Hepatocyte (in vitro differentiated cells): ENCODE measurements at places on chromosomes 2 and 18.
A peak's percentile ranks its signal among the peaks of the same experiment; 100 is the strongest.

- no peaks in the 10 kb centered on the region for H3K36me3 ChIP-seq
- H3K4me1 ChIP-seq = no peaks in the 10 kb centered on the region
- no peak for DNase-seq
- H3K4me3 ChIP-seq = no peak overlapping the region
Observed at GRCh38 chr2:60109744-60110143, 443.7 kb downstream of the BCL11A start.

DNA sequence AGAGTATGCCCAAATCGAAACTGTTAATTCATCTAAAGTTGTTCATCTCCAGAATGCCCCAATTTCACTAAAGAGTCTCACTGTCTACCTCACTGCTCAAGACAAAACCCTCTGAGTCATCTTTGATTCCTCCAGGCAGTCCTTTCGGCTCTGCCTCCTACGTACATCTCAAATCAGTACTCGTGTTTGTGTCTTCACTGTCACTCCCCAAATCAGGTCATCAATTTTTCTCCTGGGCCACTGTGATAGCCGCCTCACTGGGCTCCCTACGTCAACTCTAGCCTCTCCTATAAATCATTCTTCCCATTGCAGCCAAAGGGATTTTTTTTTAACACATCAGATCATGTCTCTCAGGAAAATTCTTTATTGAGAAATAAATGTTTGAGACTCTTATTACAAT lies 42.1 kb upstream of the TTC39C start:
- no peaks in the 10 kb centered on the region for H3K27me3 ChIP-seq
- DNase-seq = no peak
- H3K36me3 ChIP-seq = no peaks in the 10 kb centered on the region

DNA sequence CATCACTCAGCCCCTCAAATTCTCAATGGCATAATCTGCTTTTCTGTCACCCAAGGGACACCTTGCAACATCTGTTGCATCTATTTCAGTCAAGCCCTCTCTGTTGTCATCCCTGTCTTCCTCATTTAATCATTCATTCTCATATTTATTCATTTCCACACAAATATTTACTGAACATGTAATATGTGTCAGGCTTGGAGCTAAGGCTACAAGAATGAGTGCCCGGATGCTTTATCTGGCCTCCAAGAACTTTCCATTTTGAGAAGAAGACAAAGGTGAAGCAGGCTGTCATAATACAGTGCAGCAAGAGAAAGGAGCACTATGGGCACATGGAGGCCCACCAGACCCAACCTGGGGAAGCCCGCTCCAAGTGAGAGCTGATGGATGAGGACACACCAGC lies 15.6 kb downstream of the IL18RAP start:
- H3K4me3 ChIP-seq = no peak overlapping the region
- no peak overlapping the region for H3K27ac ChIP-seq
- H3K27me3 ChIP-seq = no peaks in the 10 kb centered on the region
- H3K36me3 ChIP-seq = no peaks in the 10 kb centered on the region

DNA sequence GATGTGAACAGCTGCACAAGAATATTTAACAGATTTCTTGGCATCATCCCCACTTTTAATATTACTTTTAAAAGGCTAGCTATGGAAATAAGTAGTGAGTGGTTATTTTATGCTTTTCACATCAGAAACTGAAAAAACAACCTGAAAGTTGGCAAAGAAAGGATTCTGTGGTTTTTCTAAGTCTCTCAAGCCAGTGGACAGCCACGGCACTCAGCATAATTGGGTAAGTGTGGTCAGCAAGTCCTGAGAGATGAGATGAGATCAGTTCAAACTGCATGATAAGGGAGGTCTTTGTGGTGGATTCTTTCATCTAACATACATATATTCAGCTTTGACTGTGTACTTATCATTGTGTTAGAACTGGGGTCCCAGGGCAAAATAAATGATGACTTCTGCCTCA lies 105.2 kb downstream of the LYPD6B start:
- no peaks in the 10 kb centered on the region for H3K4me1 ChIP-seq
- no peak overlapping the region for H3K27ac ChIP-seq
- H3K4me3 ChIP-seq = no peak overlapping the region
- no peak for DNase-seq

DNA sequence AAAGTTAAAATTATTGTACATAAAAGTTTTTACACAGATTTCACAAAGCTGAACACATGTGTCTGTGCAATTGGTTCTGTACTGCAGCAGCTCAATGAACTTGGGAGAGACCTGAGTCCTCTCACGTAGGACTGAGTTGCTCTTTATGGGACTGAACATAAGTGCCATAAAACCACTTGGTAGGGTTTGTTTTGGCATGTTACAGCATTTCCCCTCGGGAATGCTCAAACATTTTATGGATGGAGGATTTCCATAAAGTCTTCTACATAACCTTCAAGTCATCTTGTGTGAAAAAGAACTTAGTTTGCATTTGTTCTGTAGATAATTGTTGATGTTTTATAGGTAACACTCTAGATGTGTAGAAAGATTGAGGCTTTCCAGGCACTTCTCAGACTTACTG lies 15.9 kb downstream of the LYPD6 start:
- H3K36me3 ChIP-seq = no peaks in the 10 kb centered on the region
- DNase-seq = no peak
- no peaks in the 10 kb centered on the region for H3K4me1 ChIP-seq
- H3K27me3 ChIP-seq = peaks cover 6% of the 10 kb centered on the region
- H3K27ac ChIP-seq = no peak overlapping the region

GRCh38 chr2:30656079-30656478 lies 151.2 kb downstream of the CAPN13 start:
- DNase-seq = no peak
- H3K36me3 ChIP-seq = no peaks in the 10 kb centered on the region
- no peaks in the 10 kb centered on the region for H3K27me3 ChIP-seq
- H3K4me3 ChIP-seq = no peak overlapping the region
- no peak overlapping the region for H3K27ac ChIP-seq
- no peaks in the 10 kb centered on the region for H3K4me1 ChIP-seq

DNA sequence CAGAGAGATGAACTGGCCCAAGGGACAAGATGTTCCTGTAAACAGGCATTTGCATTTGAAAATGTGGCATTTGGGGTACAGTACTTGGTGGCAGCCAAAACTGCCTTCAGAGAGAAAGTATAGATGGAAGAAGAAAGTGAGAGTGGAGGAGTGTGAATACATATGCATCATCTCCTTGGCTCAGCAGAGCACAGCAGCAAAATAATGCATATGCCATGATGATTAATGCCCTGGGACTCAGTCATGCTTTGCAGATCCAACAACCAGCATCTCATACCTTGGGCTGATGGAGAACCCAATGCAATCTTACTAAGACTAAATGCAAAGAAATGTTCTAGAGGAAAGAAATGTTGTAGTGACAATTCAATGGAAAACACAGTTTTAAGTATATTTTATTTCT lies 29.7 kb upstream of the CYTIP start:
- no peaks in the 10 kb centered on the region for H3K4me1 ChIP-seq
- H3K27me3 ChIP-seq = no peaks in the 10 kb centered on the region
- H3K36me3 ChIP-seq = no peaks in the 10 kb centered on the region
- H3K27ac ChIP-seq = no peak overlapping the region
- no peak overlapping the region for H3K4me3 ChIP-seq
- no peak for DNase-seq

DNA sequence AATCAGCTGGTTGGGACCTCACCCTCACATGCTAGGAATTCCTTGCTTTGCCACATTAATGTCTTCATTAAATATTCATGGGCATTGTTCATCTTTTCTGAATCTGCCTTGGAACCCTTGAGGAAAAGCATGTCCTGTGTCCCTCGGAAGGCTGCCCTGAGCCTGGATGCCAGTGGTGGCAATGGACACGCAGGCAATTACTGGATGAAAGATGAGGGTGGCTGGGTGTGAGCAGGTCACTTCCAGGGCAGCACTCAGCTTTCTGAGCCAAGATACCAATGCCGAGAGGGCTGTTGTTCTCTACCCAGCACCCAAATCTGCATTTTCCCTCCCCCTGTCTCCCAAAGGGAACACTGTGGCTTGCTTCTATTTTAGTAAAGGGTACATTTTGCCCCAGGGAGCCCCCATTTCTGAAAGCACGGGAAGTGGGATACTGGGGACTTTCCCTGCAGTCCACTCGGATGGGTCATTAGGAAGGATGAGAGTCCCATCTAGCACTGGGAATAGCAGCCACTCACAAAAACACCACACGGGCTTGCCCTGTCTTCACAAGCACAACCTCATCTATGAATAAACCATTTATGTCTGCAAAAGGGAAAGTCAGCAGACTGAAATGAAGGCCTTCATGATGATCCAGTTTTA lies 234.8 kb downstream of the SOX11 start:
- H3K27ac ChIP-seq = no peak overlapping the region
- H3K36me3 ChIP-seq = no peaks in the 10 kb centered on the region
- no peak for DNase-seq

DNA sequence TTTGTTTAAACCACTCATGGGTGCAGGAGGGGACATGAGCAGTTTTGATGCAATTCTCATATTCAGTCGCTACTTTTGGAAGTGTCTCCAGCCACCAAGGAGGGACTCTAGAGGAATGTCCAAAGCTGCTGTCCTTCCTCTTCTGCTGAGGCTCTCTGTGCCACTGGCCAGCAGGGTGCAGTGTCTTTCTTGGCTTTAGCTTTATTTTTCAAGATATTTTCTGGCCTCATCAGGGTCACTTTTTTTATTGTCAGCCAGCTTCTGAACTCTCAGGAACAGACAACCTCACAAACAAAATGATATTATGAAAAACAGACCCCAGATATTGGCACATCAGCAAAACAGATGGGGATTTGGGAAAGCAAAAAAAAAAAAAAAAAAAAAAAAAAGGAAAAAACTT lies 289.3 kb upstream of the ZSWIM2 start:
- no peaks in the 10 kb centered on the region for H3K36me3 ChIP-seq
- no peak overlapping the region for H3K4me3 ChIP-seq
- DNase-seq = peak; percentile 59
- no peaks in the 10 kb centered on the region for H3K4me1 ChIP-seq
- H3K27me3 ChIP-seq = no peaks in the 10 kb centered on the region
- H3K27ac ChIP-seq = no peak overlapping the region

DNA sequence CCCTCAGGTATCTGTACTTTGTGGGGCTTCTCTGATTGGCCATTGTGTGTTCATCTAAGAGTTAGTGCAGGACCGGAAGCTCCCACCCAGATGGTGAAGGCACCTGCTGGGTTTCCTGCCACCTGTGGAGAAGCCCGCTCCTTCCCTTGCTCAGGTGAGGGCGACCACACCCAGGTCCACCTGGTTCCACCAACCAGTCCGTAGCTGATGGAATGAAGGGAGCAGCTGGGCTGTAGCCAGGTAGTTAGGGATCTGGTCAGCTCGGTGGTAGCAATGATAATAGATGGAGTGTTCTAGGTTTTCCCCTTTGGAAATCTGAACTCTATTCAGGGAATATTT lies 16.0 kb downstream of the SH3BP4 start:
- H3K36me3 ChIP-seq = no peaks in the 10 kb centered on the region
- H3K27me3 ChIP-seq = no peaks in the 10 kb centered on the region
- no peak overlapping the region for H3K4me3 ChIP-seq
- no peak overlapping the region for H3K27ac ChIP-seq

DNA sequence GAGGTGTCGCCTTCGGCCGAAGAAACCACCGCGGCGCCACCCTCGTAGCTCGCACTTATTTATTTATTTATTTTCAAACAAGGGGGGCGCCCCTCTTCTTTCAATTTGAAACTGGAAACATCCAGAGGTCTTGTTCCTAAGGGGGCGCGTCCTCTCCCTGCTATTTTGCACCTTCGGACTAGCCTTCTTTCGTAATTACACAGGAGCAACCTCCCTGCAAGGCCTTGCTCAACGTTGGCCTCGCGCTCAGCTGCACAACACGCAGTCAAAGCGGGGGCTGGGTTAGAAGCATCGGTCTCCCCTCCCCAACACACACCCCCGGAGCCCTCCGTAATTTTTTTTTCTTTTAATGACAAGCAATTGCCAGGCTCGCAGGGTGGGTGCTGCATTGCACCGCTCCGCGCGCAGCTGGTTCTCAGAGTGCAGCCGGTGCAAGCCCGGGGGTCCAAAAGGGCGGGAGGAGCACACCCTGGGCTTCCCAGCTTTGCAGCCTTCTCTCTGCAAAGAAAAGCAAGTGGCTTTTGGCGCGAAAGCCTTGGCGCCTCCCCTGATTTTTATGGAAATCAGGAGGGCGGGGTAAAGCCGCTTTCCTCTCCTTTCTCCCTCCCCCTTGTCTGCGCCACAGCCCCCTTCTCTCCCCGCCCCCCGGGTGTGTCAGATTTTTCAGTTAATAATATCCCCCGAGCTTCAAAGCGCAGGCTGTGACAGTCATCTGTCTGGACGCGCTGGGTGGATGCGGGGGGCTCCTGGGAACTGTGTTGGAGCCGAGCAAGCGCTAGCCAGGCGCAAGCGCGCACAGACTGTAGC lies at the start of gene MYCN:
Gene MYCN (plus strand): TSS at position 697 of the 807 bp plus-strand sequence. CDS start 1,515 bp downstream, outside the sequence.
- peak within 1 kb of the TSS; percentile 23 for H3K27ac ChIP-seq
- peak within 1 kb of the TSS; percentile 56 for H3K4me3 ChIP-seq
- H3K27me3 ChIP-seq = no peaks in the 10 kb centered on the region
- peaks cover 6% of the 10 kb centered on the region for H3K4me1 ChIP-seq
- no peaks in the 10 kb centered on the region for H3K36me3 ChIP-seq
- DNase-seq = peak; percentile 89

GRCh38 chr2:157935378-157935906 lies 59.3 kb upstream of the ACVR1 start:
- no peaks in the 10 kb centered on the region for H3K27me3 ChIP-seq
- DNase-seq = no peak
- H3K36me3 ChIP-seq = no peaks in the 10 kb centered on the region
- no peak overlapping the region for H3K4me3 ChIP-seq
- H3K4me1 ChIP-seq = peaks cover 22% of the 10 kb centered on the region

GRCh38 chr2:7847321-7847720 lies 834.5 kb upstream of the ID2 start:
- no peak overlapping the region for H3K4me3 ChIP-seq
- no peaks in the 10 kb centered on the region for H3K36me3 ChIP-seq
- DNase-seq = no peak
- peak overlapping the region; percentile 47 for H3K27ac ChIP-seq
- H3K4me1 ChIP-seq = peaks cover 9% of the 10 kb centered on the region

- no peaks in the 10 kb centered on the region for H3K27me3 ChIP-seq
- DNase-seq = no peak
- no peak overlapping the region for H3K4me3 ChIP-seq
- no peaks in the 10 kb centered on the region for H3K4me1 ChIP-seq
Observed at GRCh38 chr2:148796735-148797512, 78.1 kb upstream of the KIF5C start.

GRCh38 chr2:9095690-9096089 lies 92.2 kb upstream of the MBOAT2 start:
- H3K4me1 ChIP-seq = peaks cover 4% of the 10 kb centered on the region
- DNase-seq = peak; percentile 39
- no peaks in the 10 kb centered on the region for H3K36me3 ChIP-seq
- no peak overlapping the region for H3K4me3 ChIP-seq

GRCh38 chr18:11521853-11522252 lies 87.5 kb upstream of the SLC35G4 start:
- no peak for DNase-seq
- no peak overlapping the region for H3K27ac ChIP-seq
- no peaks in the 10 kb centered on the region for H3K4me1 ChIP-seq
- H3K36me3 ChIP-seq = no peaks in the 10 kb centered on the region
- H3K27me3 ChIP-seq = no peaks in the 10 kb centered on the region
- H3K4me3 ChIP-seq = no peak overlapping the region
